ENCODE measurements at places on chromosomes 5 and 9.

GRCh38 chr9:38355517-38356120 lies 36.9 kb upstream of the ALDH1B1 start:
- DNase-seq: no peak

DNA sequence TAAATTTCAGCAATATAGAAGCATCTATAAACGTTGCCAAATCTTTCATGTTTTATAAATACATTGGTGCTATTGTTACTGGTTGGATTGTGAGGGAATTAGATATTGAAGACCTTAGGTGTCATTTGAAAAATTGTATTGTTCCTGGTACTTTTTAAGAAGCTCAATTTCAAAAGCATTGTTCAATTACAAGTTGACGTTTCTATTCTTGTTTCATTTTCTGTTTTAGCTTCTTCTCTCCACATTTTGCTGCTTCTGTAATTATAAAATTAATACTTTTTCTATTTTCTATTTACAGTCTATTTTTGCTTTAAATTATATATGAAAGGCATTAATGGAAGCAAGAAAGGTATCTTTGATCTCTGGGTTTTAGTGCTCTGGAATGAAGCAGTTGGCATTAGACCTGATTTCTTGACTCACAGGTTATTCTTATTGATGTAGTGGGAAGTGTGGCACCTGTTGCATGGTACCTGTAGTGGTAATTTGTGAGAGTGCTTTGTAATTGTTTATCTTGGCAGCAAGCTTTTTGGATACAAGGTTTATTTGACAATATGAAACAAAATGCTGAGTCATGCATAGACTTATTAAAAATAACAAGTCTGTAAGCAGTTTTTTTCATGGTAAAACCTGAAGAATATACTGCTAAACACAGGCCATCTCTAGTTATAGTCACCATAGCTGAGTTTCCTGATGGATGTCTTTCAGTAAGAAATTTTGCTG lies 13.2 kb downstream of the MACIR start:
- no peak for DNase-seq

- DNase-seq: no peak
These were observed 122.8 kb upstream of the DHFR start for GRCh38 chr5:80777347-80778287.

- DNase-seq: no peak
These were observed 319.8 kb upstream of the TRPM3 start for GRCh38 chr9:71441266-71441665.

DNA sequence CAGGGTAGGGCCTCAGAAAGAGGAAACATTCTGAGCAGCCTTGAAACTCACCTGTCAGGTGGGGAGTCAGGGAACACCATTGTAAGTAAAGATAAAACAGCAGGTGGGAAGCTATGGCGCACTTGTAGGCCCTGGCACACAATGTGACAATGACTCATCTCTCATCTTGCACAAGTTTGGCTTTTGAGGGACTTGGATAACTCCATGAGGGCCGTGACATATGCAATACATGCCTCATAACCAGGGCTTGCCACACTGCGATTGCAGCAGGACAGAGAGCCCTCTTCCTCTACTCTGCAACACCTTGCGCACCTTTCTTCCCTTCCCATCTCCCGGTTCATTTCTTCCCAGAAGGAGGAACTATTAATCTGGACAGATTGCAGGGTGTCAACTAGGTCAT lies 144.9 kb downstream of the CEP120 start:
- DNase-seq: no peak

- peak; percentile 57 for DNase-seq
These were observed 7.1 kb upstream of the KLF9 start for GRCh38 chr9:70421272-70422180.

- DNase-seq: peak; percentile 29
These were observed 165.4 kb upstream of the LHFPL2 start for GRCh38 chr5:78813906-78814530.

- no peak for DNase-seq
These were observed 4.3 kb downstream of the ANP32B start for GRCh38 chr9:97987487-97987886.

- no peak for DNase-seq
These were observed 40.9 kb upstream of the DHFR start for GRCh38 chr5:80695666-80696065.

- peak; percentile 29 for DNase-seq
These were observed 48.0 kb upstream of the FAM120AOS start for GRCh38 chr9:93501406-93501805.

- no peak for DNase-seq
These were observed 7.9 kb downstream of the FLT4 start for GRCh38 chr5:180641566-180641900.

- DNase-seq: no peak
These were observed 385.6 kb downstream of the MLLT3 start for GRCh38 chr9:20236676-20237075.

- DNase-seq: no peak
These were observed 103.9 kb downstream of the C9orf50 start for GRCh38 chr9:129517006-129517405.
